ENCODE measurements at places on chromosomes 1 and 21.

DNA sequence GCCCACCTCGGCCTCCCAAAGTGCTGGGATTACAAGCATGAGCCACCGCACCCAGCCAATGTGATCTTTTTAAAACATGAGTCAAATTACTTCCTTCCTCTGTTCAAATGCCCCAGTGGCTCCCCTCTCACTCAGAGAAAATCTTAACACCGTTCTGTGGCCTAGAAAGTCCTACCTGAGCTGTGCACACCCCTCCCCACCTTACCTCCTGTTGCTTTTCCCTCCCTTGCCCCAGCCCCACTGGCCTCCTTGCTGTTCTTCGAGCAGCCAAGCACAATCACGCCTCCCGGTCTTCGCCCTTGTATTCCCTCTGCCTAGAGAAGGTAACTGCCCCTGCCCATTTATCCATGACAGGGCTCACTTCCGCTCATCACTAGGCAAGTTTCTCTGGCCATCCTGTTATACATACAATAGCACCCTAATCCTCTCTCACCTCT is 62.6 kb upstream of the RPL11 start:
- DNase-seq, result no peak

- DNase-seq, result no peak
Measured at GRCh38 chr1:29646161-29646775, 409.9 kb downstream of the PTPRU start.

DNA sequence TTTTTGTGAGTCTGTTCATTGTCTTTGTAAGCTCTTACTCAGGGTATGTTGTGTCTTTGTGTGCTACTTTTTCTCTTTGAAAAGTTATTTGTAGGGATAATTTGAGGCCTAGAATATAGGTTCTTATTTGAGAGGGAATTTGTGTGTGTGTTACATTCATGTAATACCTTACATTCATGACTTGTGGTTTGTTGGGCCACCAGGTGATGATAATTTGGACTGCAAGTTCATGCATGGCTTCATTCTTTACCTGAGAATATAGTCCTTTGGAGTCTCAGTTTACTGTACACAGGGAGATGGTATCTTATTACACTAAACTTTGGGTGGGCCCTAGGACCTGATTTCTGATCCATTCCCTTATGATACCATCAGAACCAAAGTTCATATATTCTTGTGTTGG is 51.8 kb upstream of the FASLG start:
- no peak for DNase-seq

DNA sequence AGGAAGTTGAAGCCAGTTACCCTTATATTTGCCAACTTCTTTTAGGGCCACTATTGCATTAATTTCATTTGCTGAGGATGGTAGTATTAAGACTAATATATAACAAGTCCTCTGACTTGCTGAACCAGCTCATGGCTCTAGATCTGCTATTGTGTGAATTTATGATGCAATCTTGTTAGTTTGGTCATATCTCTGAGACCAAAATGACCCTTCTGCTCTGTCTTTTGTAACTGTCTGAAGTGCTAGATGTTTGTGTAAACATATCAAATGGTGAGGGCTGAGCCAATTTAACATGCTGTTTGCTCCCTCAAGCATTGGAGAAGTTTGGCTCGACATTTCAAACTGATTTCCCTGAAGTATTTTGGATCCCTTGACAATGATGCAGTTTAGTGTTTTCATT is 106.9 kb upstream of the PTGFR start:
- DNase-seq, result no peak

- no peak for DNase-seq
Measured at GRCh38 chr1:87897481-87897880, 568.8 kb downstream of the LMO4 start.

GRCh38 chr1:89629146-89629545 is 3.8 kb upstream of the LRRC8C start:
- no peak for DNase-seq

DNA sequence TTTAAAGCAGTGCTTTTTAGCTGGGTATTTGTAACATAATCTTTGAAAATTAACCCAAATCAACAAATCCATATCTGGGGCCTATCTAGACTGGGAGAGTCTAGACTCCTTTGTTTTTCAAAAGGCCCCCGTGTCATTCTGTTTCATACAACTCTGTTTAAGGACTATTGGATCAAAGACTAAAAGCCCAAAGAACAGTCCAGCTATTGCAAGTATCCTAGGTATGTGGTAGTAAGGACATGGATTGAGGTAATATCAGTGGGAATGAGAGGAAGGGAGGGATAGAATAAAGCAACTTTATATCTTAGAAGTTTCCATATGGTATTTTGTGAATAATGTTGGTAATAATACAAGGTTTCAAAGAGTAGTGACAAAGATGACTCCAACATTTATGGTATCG is 18.2 kb downstream of the KIF1B start:
- no peak for DNase-seq

- DNase-seq, result peak; percentile 24
Measured at GRCh38 chr1:46533179-46533864, 18.1 kb downstream of the KNCN start.

GRCh38 chr1:85822696-85823095 is 114.5 kb upstream of the ZNHIT6 start:
- DNase-seq, result no peak

DNA sequence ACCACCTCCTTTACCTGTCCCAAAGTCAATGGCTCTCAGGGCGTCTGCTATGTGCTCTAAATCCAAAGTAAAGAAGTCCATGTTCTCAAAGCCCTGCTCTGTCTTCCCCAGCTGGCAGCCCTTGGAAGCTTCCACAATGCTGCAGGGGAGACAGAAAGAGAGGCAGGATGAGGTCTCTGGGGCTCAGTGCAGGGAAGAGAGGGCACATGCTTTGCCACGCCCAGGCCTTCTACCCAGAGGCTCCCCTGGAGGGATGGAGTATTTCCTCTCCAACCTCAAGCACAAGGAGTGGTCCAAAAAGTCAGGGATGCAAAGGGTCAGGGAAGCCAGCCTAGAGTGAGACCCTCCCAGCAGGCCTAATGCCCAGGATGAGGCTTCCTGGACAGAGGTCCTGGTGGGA is 10.2 kb downstream of the TRIM63 start:
- no peak for DNase-seq

DNA sequence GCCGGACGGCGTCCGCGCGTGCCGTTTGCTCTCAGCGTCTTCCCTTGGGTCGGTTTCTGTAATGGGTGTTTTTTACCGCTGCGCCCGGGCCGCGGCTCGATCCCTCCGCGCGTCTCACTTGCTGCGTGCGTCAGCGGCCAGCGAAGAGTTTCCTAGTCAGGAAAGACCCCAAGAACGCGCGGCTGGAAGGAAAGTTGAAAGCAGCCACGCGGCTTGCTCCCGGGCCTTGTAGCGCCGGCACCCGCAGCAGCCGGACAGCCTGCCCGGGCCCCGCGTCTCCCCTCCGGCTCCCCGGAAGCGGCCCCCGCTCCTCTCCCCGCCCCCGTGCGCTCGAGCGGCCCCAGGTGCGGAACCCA is 159.8 kb downstream of the RUNX1 start:
- DNase-seq, result no peak

- DNase-seq, result no peak
Measured at GRCh38 chr1:34266127-34266951, 89.6 kb downstream of the C1orf94 start.

DNA sequence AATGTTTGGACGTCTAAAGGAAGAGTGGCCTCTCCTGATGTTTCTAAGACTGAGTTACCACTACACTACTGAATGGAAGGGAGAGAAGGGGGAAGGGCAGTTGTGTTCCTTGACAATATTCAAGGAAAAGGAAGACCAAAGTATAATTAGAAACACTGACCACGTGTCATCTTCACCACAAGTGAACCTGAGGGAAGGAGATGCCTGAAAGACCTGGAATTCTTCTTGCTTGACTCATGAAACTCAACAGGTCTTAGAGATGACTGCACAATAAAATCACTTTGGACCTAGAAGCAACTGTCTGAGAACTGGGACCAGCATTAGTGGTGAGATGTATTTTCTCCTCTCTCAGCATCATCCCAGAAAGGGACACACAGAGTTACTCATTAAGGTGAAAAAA is 56.7 kb downstream of the PTPN14 start:
- DNase-seq, result no peak

DNA sequence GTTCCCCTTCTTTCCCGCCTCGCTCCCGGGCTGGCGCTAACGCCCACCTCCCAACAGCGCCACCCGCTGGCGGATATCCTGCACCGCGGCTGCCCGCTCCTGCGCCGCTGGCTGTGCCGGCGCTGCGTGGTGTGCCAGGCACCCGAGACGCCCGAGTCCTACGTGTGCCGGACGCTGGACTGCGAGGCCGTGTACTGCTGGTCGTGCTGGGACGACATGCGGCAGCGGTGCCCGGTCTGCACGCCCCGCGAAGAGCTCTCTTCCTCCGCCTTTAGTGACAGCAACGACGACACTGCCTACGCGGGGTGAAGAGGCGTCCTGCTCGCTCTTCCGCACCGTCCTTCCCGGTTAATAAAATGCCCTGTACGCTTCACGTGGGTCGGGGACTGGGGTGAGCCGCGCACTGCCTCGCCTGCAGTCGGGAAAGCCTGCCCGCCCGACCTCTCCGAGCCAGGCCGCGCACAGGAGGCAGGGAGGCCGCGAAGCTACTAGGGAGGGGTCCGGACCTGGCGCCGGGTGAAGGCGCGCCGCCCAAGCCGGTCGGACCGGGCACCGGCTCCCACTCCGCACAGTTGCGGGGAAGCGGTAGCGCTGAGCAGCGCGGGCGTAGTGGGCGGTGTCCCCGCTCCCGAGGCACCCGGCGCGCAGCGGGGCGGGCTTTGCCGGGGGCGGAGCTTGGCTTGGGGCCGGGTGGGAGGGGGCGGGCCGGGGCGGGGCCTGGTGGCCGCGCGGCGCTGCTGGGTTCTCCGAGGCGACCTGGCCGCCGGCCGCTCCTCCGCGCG is at the start of gene ADAM15:
TSS of gene ADAM15 (plus strand) at position 757 of the 782 bp plus-strand sequence. CDS start 71 bp downstream, outside the sequence.
- DNase-seq, result peak; percentile 30

GRCh38 chr1:67194209-67194863 is 28.1 kb downstream of the IL23R start:
- no peak for DNase-seq

DNA sequence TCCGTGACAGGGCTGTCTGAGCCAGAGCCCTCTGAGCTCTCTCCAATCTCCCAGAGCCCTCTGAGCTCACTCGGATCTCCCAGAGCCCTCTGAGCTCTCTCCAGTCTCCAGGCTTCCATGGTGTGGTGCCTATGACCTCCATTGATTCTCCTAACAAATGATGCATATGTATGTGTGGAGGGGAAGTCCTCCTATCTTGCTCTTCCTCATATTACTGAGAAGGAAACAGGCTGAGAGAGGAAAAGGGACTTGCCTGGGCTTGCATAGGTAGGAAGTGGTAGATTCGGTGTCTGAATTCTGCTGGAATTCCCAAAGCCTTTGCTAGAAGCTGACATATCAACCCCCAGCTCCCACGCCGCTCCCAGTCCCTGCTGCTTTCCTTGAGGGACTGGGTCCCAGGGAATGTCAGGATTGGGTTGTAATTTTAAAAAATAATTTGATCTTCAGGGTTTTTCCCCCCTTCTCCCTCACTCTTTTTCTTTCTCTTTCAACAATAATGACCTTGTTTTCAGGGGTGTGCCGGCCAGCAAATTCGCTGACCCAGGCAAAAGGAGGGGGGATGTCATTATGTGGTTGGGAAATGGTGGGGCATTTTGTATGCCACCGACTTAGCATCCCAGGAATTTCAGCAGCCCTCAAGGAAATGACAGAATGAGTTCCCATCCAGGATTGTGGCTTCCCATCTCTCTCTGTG is 42.3 kb upstream of the RUNX3 start:
- no peak for DNase-seq

DNA sequence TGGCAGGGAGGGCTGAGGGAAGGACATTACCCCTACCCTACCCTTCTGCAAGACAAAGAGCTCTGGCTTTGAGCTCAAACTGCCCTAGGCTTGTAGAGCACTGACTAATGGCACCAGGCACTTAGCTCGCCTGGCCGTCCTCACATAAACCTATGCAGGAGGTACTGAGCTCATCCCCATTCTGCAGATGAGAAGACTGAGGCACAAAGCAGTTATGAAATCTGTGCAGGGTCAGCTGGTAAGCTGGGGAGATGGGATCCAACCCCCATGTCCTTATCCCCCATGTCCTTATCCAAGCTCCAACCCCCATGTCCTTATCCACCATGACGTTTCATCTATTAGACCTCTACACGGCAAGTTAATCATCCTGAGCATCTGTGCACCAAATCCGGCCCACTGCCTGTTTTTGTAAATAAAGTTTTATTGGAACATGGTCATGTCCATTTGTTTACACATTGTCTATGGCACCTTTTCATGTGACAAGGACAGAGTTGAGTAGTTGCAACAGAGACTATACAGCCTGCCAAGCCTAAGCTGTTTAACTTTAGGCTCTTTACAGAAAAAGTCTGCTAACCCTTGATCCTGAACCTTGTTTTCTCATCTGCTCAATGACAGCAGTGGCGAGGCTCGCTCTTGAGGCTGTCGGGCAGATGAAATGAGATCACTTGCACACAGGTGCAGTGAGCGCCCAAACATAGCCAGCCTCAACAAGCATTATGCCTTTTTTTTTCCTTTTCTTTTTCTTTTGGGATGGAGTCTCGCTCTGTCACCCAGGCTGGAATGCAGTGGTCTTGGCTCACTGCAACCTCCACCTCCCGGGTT is 86.8 kb downstream of the FBXO2 start:
- DNase-seq, result no peak

DNA sequence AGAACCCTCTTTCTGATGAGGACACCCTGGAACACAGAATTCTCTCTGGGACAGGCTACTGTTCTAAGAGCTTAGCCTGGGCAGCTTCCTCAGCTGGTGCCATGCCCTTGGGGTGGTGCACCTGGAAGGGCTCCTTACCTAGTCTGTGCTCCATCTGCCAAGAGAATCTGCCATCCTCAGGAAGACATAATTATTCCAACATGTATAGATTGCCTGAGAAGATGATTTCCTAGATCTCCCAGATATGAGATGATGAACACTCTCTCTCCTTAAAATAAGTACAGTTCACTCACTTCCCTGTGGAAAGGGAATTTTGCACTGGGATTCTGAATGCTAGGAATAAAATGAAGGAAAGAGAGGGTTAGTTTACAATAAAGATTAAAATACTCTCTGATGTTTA is 87.6 kb downstream of the NENF start:
- no peak for DNase-seq

GRCh38 chr1:37602750-37603694 is 7.3 kb upstream of the GNL2 start:
- DNase-seq, result no peak

DNA sequence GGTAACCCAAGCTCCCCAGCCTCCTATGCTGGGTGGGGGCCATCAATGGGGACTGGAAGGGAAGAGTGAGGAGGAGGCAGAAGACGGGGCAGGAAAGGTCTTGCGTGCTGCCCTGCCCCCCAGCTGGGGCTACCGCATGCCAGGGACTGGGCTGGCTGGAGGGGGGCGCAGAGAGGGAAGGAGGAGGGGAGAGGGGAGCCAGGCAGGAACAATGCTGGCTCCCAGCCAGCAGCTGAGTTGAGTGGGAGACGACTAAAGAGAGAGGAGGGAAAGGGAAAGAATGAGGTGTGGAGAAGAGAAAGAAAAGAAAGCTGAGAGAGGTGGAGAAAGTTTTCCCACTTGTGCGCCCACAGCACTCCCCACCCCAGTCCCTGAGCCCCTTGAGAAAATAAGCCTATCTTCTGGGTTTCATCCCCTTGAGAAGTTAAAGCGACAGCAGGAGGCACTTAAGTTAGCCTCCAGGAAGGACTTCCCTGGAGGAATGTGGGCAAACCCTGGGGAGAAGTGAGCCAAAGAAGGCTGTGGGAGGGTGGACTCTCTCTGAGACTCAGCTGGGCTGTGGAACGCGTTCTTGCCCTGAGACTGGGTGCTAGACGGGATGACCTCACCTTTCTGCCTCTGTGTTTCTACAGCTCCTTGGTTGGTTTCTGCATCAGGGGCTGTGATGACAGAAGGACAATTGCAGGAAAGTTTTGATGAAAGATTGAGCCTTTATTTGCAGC is 12.9 kb upstream of the NES start:
- DNase-seq, result no peak
